ELF-1 (cell line): ENCODE measurements at places on chromosomes 12 and 14.

DNA sequence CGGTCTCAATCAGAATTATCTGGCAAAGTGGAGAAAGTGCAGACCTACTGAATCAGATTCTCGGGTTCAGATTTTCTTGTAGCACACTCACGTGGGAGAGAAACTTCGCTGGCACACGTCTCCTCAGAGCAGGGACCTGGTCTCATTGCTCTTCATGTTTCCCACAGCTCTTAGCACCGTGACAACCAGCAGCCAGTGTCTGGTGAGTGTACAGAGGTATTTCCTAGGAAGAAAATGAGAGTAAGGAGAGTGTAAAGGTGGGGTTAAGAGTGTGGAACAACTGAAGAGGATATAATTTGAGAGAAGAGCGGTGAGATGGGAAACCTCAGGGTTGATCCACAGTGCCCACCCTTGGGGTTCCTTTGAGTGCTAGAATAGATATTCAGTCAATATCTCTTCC lies 89.2 kb downstream of the ARF6 start:
- no peak for DNase-seq

DNA sequence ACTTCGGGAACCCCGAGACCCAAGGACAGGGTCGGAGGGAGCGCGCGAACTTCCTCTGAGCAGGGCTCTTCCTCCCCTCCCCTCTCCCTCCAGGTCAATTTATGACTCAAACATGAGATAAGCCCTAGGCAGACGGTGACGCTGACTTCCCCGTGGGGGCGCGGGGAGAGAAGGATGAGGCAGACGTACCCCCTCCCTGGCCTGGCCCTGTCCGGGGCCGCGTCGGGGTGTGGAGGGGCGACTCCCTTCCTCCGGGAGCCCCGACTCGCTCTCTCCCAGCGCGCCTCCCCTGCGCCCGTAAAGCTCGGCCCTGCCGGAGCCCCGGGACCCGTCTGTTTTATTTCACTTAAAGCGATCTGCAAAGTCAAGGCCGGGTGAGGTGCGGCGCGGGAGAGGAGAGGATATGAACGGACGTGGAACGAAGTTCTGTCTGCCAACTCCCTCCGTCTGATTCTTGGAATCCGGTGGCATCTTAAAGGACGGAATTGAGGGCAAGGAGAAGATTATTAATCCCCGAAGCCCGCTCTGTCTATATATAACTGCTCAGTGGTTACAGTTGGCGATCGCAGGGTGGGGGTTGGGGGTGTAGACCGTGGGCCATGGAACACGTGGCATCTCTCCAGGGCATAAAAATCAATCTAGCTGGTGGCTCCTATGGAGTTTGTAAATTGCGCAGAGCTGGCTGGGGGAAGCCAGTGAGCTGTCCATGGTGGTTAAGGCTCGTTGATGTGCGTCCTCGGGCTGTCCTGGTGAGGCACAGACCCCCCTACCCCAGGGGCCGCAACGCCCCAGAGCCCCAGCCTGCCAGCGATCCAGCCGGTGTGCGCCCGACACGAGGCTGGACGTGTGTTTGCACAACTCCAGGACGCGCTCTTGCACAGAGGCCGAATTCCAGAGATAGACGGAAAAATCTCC lies 2.9 kb upstream of the PTHLH start:
- DNase-seq, result peak; percentile 65

DNA sequence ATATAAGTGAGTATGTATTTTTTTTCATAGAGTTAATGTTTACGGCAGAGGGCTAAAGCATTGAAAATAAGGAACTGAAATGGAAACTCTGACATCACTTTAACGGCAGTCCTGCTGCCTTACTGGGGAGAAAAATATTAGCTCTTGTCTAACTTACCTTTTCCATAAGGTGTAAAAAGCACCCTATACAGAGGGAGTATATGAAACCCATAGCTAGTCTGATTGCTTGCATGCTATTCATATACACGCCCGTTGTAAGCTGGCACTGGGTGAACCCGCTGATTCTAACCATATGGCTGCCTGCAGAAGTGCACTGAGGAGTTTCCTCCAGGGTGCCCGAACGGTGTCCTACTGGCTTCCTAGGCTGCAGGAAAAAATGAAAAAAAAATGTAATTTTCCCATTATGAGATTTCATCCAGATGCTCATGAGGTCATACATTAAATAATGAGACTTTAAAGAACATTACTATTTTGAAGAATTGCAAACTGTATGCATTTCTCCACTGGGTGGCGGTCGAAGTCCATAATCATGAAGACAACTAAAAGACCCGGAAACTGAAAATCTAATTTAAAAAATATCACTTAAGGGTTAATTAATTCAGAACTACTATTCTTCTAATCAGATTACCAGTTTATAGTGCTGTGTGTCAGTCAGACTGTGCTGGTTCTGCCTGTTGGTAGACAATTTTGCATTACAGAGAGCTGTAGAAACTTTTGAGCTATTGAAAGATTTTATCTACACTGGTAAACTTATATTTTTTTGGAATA lies 144.7 kb downstream of the ALX1 start:
- no peak for DNase-seq

- DNase-seq, result no peak
Measured at GRCh38 chr14:54814076-54814475, 88.5 kb downstream of the GCH1 start.

DNA sequence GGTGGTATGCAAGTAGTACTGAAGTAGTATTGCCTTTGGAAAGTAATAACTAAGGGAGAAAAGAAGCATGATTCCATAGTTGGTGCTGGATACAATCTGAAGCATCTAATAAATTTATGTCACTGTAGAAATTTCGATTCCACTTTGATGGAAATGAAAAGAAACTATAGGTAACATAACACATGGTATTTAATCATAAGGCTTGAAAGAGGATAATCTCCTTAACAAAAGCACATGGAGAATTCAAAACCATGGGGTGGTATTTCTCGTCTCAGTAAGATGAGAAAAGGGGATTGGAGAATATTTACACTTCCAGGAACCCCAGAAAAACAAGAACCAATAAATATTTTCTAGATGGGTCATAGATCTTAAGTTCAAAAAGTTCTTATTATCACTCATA lies 72.7 kb downstream of the NDUFA12 start:
- no peak for DNase-seq
